ENCODE measurements at places on chromosomes 16 and 17.

- DNase-seq: no peak
Measured at GRCh38 chr17:7574176-7574953, 5.1 kb upstream of the CD68 start.

- DNase-seq: no peak
Measured at GRCh38 chr16:31694461-31694860, 166.8 kb downstream of the AHSP start.

GRCh38 chr16:68257906-68258800 lies 6.2 kb upstream of the SLC7A6 start:
- peak; percentile 96 for DNase-seq

DNA sequence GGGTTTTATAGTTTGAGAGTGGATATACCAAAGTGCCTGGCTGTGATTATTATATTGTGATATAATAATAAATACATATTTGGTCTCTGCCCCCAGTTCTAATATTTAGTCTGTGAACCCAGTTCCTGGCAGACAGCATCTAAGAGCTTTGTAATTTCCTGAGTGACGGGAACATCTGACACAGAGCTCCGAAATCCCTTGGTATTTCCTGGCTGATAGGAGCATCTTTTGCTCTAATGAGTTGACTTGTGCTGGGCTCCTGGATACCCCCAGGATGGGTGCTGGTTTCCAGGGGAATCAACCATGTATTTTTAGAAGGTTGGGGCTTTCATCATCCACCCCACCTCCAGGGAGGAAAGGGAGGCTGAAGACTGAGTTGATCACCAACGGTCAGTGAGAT lies 187.3 kb downstream of the CDH13 start:
- DNase-seq: no peak

- DNase-seq: peak; percentile 75
Measured at GRCh38 chr17:38351412-38352222, at the start of gene SOCS7. TSS of gene SOCS7 (plus strand) at chr17:38351844. CDS start at chr17:38352053, 209 bp downstream.

DNA sequence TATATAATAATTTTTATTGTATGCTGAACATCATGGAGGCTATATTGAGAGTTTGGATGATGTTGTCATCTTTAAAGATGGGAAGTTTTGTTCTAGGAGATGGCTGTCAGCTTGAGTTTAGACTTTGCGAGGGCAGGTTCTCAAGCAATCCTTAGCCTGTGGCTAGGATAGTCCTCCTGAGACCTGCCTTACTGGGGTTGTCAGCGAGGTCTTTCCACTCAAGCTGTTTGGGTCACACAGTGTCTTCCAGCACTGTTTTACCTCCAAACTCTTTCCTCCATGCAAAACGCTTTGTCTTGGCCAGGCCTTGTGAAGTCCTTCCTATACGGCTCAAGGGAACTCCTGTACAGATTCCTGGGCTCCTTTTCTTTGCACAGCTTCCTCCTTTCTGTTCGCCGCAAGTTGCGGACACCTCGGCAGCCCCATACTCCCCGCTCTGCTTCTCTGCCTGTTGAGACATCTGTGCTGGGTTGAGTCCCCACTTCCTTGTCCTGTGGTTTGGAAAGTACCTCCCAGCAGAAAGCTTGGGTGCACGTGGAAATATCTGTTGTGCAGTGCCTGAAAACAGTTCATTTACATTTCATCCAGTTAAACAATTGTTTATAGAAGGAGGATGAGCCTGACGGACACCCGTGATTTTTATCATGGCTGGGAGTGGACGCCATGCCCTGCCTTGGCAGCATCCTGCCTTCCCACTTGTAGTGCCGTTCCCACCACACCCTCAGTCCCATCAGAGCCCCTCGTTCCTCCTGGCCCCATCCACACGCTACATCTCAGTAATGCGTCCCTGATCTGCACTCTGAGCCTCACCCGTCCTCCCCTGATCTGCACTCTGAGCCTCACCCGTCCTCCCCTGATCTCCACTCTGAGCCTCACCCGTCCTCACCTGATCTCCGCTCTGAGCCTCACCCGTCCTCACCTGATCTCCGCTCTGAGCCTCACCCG lies 55.0 kb upstream of the CBFA2T3 start:
- DNase-seq: no peak

DNA sequence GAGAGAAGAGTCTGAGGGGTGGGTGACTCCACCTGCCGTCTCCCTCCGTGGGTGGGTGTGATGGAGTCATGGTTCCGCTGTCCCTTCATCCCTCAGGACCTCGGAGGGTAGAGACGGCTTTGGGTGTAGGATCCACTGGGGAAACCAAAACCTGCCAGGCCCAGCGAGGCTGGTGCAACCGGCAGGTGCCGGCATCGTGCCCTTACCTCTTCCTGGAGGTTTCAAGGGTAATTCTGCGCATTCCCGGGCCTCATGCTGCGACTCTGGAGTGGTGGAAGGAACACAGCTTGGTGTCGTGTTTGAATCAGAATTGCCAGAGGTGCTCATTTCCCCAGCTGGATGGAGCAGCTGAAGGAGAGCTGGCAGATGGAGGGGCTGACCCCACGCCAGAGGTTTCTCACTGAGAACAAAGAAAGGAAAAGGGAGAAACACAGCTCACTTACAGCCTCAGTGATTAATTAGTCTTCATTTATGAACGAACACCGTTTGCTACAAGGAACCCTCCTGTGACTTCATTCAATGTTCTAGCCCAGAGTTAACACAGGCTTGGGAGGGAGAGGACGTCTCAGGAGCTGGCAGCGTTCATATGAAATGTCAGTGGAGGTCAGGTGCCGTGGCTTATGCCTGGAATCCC lies 16.3 kb upstream of the ATP2A3 start:
- DNase-seq: no peak

- DNase-seq: no peak
Measured at GRCh38 chr16:79533292-79533691, 67.2 kb downstream of the MAF start.

- DNase-seq: no peak
Measured at GRCh38 chr17:39231591-39232551, 6.1 kb upstream of the STAC2 start.

GRCh38 chr16:57761301-57761700 lies 25.7 kb downstream of the KATNB1 start:
- no peak for DNase-seq

DNA sequence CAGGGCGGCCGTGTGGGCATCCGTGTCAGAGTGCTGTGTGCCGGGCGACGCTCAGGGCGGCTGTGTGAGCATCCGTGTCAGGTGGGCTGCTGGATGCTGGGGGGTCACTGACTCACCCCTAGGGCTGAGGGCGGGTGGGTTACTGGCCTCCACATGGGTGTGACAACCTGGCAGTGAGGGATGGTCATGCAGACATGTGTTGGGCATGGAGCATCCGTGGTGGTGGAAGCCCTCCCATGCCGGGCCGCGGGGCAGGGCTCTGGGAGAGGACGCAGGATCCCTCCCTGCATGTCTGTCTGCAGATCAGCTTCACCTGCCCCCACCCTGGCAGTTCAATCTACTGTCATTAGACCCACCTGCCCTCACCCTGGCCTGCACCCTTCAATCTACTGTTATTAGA lies 56.3 kb downstream of the METRNL start:
- no peak for DNase-seq

GRCh38 chr16:85663891-85664321 lies 24.8 kb downstream of the GINS2 start:
- DNase-seq: no peak

- no peak for DNase-seq
Measured at GRCh38 chr16:67652578-67653127, 7.4 kb downstream of the ACD start.

- DNase-seq: no peak
Measured at GRCh38 chr16:51040637-51041036, 110.4 kb downstream of the SALL1 start.

DNA sequence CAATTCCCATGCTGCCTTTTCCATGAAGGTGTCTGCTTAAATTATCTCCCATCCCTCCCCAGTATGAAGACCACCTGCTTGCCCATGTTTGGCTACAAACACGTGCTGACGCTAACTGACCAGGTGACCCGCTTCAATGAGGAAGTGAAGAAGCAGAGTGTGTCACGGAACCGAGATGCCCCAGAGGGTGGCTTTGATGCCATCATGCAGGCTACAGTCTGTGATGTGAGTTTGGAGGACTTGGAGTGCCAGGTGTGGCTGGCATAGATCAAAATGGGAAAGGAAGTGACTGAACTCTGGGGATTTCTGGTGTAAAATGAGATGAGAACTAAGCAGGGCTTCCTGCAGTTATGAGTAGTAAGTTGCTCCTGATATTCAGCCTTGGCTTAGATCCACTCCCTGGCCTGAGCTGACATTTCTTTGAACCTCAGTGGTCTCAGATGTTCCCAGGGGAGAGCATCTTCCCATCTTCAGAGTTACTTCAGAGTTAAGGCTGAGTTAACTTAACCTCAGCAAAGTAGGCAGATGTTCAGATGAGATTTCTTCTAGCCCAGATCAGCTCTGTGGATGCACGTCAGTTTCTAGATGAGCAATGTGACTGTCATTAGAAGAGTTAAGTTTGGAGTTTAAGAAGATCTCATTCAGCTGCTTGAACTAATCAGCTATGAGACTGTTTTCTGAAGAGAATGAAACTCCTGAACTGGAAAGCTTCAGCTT lies 32.7 kb downstream of the ITGB3 start:
- no peak for DNase-seq

DNA sequence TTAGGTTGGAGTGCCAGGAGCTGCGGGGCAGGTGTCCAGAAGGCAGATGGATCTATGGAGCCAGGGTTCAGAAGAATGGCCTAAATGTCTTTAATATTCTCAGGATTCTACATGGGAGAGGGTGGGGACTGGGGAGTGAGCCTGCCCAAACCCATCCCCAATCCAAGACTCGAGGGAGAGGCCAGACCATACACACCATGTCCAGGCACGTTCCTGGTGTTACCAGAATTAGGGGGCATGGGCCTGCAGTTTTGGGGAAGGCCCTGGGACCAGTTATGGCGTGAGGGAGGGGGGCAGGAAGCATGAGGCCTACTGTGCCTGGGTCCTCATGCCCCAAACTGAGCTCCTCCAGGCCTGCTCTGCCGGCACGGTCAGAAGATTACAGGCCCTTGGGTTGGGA lies 1.9 kb downstream of the TAX1BP3 start:
- DNase-seq: no peak

GRCh38 chr17:65699459-65699858 lies 138.0 kb upstream of the AXIN2 start:
- no peak for DNase-seq

- DNase-seq: no peak
Measured at GRCh38 chr17:11901931-11902330, 95.3 kb downstream of the ZNF18 start.

DNA sequence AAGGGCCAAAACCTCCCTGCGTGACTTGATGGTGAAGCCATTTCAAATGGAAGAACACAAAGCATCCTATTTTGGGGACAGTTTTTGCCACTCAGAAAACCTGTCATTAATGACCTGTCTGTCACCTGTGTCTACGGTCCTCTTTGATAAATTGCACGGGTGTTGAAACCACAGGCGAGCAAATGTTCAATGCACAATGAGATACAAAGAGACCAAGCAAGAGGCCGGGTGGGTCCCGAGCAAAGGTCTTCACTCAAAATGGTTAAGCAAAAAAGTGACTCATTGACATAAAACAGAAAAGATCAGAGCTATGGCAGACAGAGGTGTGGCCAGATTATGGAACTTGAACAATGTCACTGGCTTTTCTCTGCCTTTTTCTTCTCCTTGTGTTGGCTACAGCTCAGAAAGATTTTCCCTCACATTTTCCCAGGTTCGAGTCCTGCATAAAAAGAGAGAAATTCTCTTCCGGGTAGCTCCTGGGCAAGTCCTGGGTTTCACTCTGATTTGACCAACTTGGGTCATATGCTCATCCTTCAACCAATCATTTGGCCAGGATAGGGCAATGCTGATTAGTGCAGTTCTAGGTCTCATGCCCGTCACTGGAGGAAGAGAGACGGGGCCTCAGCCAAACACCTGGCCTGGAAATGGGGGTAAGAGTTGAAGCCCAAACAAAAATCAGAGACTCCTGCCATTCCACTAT lies 92.2 kb downstream of the CMC2 start:
- DNase-seq: no peak

DNA sequence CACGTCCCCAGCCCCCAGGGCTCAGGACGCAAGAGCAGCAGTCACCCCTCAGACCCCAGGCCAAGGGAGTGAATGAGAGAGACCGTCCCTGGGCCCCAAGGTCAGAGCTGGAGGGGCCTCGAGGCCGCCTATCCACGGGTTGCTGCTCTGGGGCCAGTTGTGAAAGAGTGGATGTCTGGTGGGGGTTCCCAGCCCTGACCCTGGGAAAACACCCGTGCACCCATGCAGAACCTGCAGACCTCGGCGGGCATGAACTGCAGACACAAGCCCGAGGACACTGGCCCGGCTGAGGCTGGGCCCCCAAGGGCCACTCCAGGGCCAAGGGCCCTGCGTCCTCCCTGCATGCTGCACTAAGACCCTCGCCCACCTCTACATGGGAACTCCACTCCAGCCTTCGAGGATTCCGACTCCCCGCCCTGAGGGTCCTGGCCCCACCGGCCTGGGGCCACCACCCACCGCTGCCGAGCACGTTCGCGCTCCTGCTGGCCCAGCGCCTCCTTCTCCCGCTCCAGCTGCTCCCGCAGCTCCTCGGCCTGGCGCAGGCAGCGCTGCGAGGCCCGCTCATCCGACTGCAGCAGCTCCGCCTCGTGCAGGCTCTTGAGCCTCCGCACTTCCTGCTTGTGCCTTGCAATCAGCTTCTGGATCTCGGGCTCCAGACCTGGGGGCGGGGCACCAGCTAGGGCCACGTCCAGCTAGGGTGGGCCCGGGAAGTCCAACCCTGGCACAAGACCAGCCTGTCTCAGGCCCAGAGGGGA lies 27.6 kb upstream of the AATK start:
- DNase-seq: no peak

DNA sequence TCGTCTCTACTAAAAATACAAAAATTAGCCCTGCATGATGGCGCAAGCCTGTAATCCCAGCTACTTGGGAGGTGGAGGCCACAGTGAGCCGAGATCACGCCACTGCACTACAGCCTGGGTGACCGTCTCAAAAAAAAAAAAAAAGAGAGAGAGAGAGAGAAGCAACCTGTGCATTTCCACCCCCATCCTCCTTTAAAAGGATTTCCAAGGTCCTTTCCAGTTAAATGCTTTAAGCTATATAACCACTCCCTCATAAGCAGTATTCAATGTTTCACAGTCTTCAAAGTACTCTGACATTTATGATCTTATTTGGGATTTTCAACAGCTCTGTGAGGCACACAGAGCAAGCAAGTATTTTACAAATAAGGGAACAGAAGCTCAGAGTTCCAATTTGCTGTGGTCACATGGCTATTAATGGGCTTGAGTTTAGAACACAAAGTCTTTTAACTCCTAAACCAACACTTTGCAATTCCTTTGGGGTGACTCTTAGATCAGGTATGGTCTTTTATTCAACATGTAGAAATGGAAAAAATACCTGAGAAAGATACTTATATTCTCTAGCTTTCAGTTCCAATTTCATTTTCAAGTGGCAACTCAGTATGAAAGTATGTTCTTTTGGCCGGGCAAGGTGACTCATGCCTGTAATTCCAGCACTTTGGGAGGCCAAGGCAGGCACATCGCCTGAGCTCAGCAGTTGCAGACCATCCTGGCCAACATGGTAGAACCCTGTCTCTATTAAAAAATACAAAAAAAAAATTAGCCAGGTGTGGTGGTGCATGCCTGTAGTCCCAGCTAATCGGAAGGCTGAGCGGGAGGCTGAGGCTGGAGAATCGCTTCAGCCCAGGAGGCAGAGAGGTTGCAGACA lies 31.3 kb downstream of the SPOP start:
- peak; percentile 67 for DNase-seq

- no peak for DNase-seq
Measured at GRCh38 chr16:75486676-75487313, 8.4 kb downstream of the CHST6 start.

GRCh38 chr16:23495671-23496070 lies 14.6 kb downstream of the GGA2 start:
- no peak for DNase-seq

Data from PC-9 (cell line).